ENCODE measurements at places on chromosomes 3 and 15.

GRCh38 chr3:64888165-64888564 is 200.4 kb upstream of the ADAMTS9 start:
- no peak for DNase-seq

GRCh38 chr3:123283657-123284398 is 82.1 kb downstream of the SEC22A start:
- no peak for DNase-seq

DNA sequence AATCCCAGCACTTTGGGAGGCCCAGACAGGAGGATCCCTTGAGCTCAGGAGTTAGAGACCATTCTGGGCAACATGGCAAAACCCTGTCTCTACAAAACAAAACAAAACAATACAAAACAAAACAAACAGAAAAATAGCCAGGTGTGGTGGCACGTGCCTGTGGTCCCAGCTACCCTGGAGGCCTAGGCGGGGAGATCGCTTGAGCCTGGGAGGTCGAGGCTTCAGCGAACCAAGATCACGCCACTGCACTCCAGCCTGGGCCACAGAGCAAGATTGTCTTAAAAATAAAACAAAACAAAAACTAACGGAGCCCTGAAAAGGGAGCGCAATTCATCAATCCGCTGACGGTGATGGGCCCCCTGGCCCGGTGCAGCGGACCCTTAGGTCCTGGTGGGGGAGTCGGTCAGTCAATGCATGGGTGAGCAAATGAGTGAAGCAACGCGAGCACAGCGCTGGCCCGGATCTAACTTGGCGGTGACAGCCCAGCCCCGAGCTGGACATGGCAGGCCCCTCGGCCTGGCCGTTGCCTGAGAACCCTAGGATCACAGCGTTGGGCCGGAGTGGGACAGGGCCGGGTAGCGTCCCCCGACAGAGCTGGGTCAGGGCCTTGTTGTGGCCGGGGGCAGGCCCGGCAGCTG is 52.4 kb upstream of the BLM start:
- peak; percentile 55 for DNase-seq

- no peak for DNase-seq
Observed at GRCh38 chr15:51089699-51090453, 4.8 kb downstream of the TNFAIP8L3 start.

DNA sequence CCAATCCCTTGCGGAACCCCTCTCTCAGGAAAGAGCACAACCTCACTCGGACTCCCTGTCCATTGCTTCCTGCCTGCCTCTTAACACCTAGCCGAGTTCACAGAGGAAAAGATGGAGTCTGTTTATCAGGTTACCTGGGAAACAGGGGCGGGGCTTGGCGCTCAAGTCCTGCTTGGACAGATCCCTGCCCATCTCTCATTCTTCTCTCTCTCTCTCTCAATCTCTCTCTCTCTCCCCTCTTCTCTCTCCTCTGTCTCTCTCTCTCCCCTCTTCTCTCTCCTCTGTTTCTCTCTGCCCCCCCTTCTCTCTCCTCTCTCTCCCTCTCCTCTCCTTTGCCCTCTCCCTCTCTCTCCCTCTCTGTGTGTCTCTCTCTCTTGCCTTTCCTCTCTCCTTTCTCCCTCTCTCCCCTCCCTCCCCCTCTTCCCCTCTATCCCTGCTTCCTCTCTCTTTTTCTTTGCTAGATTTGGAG is at the start of gene EFHB:
Gene EFHB (minus strand): TSS at position 120 of the 469 bp plus-strand sequence. CDS start 199 bp downstream, outside the sequence.
- peak; percentile 22 for DNase-seq

GRCh38 chr3:189806171-189806951 is 175.2 kb downstream of the TP63 start:
- DNase-seq = peak; percentile 42

DNA sequence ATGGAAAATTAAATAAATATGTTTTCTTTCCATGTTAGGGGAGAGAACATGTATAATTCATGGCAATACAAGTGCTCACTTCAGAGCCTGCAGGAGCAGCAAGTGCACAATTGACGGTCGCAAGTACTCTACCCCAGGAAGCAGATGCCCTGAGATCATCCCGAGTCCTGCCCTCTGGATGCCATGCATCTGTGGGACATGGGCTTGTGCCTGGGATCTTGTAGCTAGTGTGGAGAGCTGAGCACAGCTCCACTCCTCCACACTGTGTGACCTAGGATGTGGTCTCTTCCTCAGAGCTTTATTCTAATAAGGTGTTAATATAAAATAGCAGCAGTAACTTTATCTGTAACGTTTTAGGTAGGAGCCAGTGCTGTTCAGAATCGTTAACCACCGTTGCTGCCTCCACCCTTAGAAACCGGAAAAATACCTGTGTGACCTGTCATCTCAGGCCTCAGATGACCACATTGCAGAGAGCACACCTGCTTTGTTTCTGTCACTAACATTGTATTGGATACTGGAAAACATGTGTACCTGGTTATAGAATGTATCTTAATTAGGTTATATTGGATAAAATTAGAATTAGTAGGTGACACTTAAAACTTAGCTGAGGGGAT is 105.0 kb upstream of the GOLGA6L6 start:
- DNase-seq = no peak

DNA sequence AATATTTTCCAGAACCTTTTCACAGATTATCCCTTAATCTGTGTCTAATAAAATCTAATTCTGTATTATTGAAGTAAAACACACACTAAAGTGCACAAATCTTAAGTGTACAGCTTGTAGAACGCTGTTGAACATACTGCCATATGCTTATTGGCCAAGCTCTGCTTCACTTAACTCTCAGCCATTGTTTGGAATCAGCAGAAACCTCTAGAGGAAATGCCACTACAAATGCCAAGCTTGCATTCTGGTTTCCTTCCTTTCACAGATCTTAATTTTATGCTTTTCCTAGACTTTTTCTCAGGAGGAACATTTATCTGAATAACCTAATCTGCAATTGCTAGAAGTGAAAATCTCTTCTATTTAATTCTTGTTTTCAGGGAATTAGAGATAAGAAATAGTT is 10.1 kb downstream of the MNS1 start:
- DNase-seq = no peak

- DNase-seq = no peak
Observed at GRCh38 chr3:129061023-129061887, 676 bp downstream of the GP9 start.

DNA sequence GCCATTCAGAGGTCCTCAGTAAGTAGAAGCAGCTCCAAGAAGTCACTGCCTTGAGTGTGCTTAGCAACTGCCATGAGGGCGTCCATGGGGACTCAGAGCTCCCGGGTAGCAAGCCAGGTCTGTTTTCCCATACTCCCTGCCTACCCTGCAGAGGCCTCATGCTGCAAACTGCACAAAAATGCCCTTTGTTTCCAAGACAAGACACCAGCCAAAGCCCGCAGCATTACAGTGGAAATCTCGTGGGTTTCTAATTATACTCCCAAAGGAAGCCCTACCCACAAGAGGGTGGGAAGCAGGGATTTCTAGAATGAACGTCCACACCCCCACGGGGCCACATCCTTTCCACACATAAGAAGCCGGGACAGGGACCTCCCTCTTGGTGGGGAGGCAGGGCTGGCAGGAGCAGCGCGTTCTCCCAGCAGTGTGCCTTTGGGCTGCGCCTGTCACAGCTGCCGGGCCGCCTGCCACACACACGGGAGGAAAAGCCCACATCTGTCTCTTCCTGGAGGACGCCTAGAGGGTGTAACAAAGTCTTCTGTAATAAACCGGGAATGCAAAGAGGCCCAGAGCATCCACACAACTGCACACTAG is 31.1 kb downstream of the FAM174B start:
- no peak for DNase-seq

GRCh38 chr3:4751502-4752101 is 227.6 kb upstream of the BHLHE40 start:
- peak; percentile 62 for DNase-seq

- DNase-seq = no peak
Observed at GRCh38 chr15:71476823-71477222, 333.5 kb upstream of the NR2E3 start.

GRCh38 chr15:48775546-48775945 is 35.3 kb downstream of the CEP152 start:
- DNase-seq = no peak

- no peak for DNase-seq
Observed at GRCh38 chr3:66165660-66166059, 55.1 kb upstream of the SLC25A26 start.

DNA sequence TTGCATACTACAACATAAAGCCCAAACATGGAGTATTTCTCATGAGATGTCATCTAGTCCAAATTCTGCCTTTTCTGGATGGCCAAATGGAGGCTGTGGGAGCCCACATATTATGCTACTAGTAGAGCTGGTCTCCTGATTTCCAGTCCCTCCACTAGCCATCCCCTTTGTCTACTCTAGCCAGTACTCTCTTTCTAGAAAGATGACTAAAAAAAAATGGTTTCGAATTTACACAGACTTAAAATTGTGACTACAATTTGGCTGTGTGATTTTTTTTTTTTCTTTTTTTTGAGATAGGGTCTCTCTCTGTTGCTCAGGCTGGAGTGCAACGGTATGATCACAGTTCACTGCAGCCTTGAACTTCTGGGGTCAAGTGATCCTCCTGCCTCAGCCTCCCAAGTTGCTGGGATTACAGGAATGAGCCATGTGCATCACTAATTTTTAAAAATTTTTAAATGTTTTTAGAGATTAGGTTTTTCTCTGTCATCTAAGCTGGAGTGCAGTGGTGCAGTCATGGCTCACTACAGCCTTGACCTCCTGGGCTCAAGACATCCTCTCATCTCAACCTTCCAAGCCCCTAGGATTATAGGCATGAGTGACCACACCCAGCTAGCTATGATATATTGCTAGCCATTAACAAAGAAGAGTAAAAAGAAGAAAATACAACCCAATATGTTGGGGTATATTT is 273.9 kb downstream of the ADAMTSL3 start:
- no peak for DNase-seq

DNA sequence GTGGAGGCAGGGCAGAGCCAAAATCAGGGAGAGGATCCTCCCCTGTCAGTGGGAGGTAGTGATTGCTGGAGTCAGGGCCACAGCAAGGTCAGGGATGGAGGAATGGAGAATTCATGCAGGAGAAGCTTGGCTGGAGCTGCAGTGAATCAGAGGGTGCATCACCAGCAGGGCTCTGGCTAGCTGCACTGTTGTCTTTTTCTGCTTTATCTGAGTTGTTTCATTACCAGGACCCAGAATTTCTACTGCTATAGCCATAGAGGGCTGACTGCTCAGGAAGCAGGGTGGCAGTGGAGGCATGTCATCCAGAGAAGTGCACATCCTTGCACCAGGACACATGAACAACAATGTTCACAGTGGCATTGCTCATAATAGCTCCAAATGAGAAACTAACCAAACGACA is 113.5 kb upstream of the GALNT15 start:
- DNase-seq = no peak

- DNase-seq = no peak
Observed at GRCh38 chr15:47778263-47778770, 61.0 kb downstream of the SEMA6D start.

DNA sequence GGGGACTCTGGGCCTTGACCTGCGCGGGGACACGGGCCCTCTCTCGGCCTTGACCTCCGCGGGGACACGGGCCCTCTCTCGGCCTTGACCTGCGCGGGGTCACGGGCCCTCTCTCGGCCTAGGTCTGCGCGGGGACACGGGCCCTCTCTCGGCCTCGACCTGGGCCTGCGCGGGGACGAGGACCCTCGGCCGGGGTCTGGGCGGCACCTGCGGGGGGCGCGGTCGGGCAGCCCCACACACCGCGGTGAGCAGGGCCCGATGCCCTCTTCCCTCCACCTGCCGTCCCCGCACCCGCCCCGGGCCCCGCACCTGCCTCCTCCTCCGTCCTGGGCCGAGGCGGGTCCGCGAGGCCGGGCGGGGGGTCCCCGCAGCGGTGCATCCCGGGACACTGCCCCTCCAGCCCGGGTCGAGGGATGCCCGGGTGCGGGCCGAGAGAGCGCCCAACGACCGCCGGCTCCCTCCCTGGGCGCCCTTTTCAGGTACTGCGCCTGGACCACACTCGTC is 15.6 kb upstream of the CERS3 start:
- DNase-seq = no peak

- no peak for DNase-seq
Observed at GRCh38 chr15:42640109-42640508, 64.7 kb downstream of the STARD9 start.

DNA sequence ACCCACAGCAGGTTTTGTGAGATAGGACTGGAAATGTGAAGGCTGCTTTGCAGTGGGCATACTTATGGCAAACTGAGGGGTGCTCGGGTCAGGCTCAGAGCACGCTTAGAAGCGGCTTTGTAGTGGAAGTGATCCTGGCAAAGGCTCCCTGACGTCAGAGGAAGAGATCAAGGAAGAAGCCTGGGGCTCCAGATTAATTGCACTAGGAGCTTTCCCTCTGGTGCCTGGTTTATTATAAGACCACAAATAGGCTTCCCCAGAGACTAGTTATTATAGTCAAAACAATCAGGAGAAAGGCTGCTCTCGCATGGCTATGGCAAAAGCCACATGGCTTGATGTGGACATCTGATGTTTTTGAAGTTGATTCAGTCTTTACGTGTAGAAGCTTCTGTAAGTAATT is 515.1 kb downstream of the GABRG3 start:
- no peak for DNase-seq

- DNase-seq = no peak
Observed at GRCh38 chr15:72252663-72253299, 19.6 kb downstream of the PARP6 start.

DNA sequence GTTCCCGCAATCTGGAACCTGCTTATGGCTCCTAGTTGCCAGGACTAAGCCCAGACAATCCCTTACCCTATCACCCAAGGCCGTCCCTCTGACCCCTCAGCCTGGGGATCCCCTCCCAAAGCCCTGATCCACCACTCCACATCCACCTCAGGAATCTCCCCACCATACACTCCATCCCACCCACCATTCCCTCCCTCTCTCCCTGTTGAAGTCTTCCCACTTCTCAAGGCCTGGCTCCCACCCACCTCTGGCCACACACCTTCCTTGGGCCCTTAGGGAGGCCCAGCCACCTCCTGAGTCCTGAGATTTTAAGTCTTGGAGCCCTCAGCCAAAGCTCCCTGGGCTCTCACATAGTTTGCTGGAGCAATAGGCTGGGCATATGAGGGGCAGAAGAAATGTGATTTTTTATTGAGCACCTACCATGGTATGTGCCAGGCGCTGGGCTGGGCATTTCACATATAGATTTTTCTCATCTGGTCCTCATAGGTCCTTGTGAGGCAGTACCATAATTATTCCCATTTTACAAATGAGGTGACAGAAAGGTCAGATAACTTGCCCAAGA is 48.1 kb downstream of the HCN4 start:
- no peak for DNase-seq

DNA sequence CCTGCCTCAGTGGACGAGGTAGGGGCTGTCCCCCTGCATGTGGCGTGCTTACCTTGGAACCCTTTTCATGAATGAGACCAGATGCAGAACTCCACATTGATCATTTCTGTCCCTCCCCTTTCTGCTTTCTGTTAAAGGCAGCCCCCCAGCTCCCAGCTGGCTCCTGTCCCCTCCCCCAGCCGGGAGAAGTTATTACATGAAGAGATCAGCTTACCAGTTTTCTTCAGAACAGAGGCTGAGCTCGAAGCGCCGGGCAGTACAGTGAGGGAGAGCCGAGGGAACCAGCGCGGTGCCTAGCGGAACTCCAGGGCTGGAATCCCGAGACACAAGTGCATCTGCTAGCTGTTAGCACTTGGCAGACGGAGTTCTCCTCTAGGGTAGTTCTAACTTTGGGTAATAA is 263.3 kb upstream of the NR2E3 start:
- DNase-seq = peak; percentile 63

All from left kidney (tissue), 8 donors.